IPS DF 6.9 (cell line): ENCODE measurements at places on chromosomes 13 and 19.

DNA sequence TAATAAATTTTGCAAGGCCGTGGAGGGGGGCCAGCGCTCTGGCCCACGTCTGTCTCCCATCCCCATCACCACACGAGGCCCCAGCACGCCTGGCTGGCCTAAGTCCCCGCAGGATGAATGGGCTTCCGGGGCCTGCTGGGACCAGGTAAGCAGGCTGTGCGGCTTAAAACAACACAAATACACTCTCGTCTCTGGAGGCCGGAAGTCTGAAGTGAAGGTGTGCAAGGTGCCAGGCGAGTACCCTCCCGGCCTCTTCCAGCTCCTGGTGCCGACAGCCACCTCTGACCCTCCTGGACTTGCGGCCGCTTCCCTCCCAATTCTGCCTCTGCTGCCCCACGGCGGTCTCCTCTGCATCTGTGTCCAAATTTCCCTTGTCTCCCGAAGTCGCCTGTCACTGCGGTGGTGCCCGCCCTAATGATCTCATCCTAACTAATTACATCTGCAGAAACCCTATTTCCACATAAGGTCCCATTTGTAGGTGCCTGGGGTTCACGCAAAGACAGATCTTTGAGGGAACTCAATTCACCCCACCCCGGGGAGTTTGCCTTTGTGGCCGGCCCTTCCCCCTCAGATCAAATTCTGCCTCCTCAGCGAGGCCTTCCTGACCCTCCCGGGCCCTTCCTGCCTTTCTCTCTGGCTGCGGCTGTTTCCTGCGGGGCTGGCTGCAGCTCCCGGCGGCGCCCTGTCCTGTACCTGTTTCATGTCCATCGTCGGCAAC lies 8.1 kb upstream of the PTBP1 start:
- no peak for DNase-seq

- no peak for DNase-seq
These were observed 211.4 kb downstream of the KCNRG start for GRCh38 chr13:50226515-50227155.

GRCh38 chr13:98493042-98493712 lies 83.7 kb downstream of the STK24 start:
- DNase-seq = no peak

GRCh38 chr19:33377586-33378475 lies 4.3 kb downstream of the CEBPG start:
- no peak for DNase-seq

DNA sequence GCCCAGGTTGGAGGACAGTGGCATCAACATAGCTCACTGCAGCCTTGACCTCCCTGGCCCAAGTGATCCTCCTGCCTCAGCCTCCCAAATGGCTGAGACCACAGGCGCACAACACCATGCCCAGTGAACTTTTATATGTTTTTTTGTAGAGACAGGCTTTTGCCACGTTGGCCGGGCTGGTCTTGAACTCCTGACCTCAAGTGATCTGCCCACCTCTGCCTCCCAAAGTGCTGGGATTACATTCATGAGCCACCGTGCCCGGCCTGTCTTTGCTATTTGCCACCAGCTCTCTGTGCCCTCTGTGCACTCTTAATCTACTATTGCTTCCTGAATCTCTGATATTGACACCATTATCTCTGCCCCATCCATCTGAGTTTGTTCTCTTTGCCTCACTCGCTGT lies 34.3 kb upstream of the LRRC4B start:
- no peak for DNase-seq

DNA sequence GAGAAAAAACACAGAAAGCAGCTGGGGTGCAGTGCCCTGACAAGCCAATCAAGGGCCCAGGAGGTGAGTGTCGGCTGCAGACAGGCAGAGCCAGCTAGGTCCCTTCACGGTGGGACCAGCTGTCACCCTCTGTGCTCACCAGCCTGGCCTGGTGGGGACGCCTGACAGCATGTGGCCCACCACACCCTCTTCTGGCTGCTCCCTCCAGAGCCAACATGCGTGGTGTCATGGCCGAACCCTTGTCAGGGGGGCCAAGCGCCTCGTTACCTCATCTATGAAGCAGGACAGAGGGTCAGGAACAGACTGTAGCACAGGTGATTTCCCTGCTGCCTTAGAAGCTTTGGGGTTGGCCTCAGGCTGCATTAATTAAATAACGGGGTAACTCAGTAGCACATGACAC lies 40.0 kb upstream of the ISYNA1 start:
- DNase-seq = no peak

GRCh38 chr13:110162053-110162452 lies 144.9 kb downstream of the COL4A1 start:
- no peak for DNase-seq

GRCh38 chr13:23020246-23020843 lies 160.4 kb upstream of the SGCG start:
- peak; percentile 43 for DNase-seq

DNA sequence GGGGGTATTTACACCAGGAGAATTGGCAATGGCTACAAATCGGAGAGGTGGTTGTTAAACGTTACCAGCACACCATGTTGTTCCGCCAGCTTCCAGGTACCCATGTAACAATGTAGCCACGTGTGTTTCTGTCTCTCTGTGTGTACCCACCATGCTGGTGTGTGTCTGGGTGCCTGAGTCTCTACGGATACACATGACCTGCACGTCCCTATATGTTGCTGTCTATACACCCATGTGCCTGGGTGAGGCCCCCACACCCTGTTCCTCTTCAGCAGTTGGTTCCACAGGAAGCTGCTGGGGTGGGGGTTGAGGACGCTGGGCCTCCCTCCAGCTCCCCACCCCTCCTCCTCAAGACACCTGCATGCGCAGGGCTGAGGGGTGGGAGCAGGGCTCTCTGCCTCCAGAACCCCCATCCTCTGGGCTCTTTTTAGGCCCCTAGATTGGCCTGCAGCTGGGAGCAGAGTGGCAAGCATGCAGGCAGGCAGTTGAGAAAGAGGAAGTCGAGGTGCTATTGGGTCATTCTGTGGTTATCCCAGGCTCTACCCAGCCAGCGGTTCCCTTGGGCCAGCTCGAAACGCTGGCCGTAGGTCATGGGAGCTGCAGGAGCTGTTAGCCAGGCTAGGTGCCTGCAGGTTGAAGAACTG lies at the start of gene ARHGEF18:
Gene ARHGEF18 (plus strand): TSS at position 351 of the 644 bp plus-strand sequence. CDS start 13,954 bp downstream, outside the sequence.
- DNase-seq = no peak
